Activated CD8-positive, alpha-beta memory T cell treated with anti-CD3 and anti-CD28 coated beads for 48 hours (primary cell): ENCODE measurements at places on chromosomes 12 and 14.

GRCh38 chr12:130480887-130481286, 143.2 kb downstream of the PIWIL1 start:
- DNase-seq, result no peak

DNA sequence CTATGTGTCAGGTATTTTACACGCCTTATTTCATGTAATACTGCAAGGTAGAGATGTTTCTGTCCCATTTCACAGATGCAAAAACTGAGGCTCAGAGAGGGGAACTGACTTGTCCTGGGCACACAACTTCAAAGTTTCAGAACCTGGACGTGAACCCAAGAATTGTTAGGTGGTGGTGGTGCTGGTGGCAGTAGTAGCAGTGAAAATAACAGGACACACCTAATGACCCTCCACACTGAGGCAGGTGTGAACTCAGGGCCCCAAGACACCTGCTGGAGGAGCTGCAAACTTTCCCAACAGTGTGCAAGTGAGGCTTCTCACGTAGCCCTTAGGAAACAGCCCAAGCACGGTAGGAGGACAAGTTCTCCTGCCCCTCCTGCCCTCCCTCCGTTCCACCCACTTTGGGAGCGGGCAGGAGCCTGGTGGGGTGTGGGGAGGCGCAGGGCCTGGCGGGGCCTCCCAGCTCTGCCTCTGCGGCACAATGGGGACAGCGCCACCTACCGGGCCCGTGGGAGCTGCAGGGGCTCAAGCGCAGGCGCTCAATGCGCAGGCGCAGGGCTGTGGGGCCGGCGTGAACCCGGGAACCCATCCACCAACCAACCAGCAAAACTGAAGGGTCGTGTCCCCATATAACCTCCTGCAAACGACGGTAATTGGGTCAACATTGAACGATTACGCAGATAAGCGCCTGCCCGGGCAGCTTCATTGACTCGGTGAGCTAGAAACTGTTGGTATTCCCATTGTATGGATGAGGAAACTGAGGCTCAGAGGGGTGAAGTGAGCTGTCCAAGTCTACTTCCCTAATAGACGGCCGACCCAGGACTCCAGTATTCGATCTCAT, 12.0 kb upstream of the TRPV4 start:
- peak; percentile 98 for DNase-seq

DNA sequence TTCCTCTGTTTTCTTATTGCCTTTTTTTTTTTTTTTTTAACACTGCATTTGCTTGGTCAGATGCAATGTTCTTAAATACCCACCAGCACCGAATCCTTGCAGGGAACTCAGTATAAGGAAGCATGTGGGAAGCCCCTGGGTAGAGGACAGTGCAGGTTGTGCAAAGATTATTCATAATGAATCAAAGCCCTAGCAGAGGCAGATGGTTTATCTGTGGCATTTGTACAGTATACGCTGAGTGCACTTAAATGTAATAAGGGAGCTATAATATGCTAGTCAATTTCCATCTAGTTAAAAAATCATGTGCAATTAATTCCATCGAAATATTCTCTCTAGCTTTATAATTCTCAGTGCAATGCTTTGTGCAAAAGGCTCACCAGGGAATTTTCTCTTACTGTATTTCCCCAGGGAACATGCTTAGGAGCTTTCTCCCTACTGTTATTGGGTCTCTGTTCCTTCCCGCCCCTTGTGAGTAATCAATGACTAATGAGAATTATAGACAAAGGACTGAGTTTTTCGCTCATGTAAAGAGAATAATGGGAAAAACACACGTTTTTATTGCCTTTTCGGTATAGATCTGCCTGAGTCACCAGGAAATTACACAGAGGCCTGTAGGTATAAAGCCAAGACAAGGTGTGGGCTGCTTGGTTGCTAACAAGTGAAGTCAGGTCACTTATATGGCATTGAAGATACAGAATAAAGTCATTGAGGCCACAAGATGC, 1214.3 kb upstream of the TMEM132C start:
- no peak for DNase-seq

DNA sequence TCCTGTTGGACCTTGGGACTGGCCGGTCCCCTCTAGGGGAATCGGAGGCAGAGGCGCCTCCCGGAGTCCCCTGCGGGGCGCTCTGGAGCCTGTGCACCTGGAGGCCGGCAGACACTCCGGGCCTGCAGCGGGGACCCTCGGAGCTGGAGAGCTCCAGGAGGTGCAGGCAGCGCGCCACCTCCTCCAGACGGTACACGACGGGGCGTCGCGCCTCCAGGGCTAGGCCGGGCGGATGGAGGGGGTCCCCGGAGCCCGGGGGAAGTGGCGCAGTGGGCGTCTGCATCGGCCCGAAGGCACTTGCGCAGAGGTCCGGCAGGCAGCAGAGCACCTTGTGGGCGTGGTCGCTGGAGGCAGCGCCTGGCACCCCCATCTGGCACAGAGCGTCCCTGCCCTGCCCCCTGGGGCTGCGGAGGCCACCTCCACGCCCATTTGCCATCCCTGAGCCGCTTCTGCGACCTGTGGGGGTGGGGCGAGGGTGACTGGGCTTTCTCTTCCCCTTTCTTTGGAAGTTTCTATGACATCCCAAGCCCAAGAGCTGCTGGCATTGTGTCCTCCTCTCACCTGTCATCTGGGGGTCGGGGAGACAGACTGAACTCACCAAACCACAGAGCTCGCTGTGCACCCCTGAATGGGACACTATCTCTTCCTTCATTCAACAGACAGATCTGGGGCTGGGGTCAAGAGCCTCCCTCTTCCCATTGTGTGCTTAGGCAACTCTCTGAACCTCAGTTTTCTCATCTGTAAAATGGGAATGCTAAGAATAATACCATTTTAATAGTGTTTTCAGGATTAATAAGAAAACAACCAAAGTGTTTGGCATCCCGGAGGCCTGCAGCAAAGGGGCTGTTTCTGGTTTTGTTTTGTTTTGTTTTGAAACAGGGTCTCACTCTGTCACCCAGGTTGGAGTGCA, 37.5 kb upstream of the CORO1C start:
- no peak for DNase-seq

GRCh38 chr12:80559766-80560165, 115.7 kb downstream of the PTPRQ start:
- no peak for DNase-seq

DNA sequence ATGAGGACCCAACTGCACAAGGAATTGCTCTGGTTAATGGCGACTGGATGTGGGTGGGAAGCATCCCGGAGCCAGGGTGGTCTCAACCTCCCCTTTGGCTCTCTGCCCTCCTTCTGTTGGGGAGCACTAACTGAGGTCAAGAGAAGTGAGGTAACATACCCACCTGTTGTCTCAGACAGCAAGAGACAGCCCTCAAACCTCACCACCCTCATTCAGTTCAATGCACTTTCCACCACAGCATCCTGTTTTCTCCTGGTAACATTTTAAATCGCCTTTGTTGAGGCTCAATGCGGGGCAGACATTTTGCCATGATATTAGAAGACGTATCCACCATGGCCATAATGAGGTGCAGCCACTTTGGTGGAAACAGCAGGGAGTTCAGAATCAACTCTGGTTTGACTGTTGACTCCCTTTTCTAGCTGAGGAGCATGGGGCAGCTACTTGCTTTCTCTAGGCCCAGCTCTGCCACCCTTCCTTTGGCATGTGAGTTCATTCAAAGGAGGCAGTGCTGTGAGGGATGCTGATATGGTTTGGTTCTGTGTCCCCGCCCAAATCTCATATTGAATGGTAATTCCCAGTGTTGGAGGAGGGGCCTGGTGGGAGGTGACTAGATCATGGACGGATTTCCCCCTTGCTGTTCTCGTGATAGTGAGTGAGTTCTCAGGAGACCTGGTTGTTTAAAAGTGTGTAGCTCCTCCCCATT, 338.6 kb downstream of the PCNX1 start:
- DNase-seq, result no peak

DNA sequence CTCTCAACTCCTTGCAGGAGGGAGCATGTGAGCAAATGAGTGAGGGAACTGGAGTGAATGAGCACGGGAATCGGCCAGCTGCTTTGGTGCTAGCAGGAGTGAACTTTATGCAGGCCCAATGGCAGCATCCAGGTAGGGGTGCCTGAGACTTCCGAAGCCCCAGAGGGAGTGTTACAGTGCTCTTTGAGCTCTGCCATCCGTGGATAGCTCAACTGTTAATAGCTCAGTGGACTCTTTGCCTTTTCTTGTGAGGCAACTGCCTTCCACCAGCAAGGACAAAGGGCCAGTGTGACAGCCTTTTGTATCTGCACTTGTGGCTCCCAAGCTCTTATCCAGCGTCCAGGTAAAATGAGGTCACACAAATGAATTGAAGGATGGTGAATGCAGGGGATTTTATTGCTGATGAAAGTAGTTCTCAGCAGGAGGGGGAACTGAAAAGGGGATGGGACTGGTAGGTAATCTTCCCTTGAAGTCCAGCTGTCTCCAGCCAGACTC, 12.9 kb downstream of the CREBL2 start:
- no peak for DNase-seq

- DNase-seq, result no peak
These were observed 806.0 kb upstream of the ATXN7L3B start for GRCh38 chr12:73731658-73732057.

DNA sequence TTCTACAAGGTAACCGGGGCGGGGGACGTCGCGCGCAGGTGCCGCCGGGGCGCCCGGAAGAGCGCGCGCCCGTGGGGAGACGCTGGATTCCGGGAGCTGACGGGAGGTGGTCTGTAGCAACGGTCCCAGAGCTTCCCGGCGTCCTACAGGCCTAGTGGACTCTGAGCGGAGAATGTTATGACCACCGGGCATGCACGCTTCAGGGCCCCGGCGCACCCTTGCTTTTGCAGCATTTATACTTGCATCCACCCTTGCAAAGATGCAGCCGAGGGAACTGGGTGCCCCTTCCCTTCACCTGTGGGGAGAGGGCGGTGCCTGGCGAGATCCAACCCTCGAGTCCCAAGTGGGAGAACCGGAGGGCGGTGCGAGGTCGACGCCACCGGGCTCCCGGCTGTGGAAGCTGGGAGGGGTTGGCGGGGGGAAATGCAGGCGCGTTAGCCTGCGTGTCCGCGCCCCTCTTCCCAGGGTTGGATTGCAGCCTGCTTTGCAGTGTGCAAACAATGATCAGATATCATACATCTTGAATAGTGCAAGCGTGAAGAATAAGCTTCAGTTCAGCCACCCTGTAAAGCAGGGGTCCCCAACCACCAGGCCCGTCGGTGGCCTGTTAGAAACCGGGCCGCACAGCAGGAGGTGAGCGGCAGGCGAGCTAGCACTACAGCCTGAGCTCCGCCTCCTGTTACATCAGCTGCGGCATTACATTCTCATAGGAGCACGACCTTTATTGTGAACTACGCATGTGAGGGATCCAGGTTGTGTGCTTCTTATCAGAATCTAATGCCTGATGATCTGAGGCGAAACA, 576 bp downstream of the ERP29 start:
- DNase-seq, result peak; percentile 27

GRCh38 chr14:64604001-64604400, 54.2 kb downstream of the PPP1R36 start:
- DNase-seq, result no peak

DNA sequence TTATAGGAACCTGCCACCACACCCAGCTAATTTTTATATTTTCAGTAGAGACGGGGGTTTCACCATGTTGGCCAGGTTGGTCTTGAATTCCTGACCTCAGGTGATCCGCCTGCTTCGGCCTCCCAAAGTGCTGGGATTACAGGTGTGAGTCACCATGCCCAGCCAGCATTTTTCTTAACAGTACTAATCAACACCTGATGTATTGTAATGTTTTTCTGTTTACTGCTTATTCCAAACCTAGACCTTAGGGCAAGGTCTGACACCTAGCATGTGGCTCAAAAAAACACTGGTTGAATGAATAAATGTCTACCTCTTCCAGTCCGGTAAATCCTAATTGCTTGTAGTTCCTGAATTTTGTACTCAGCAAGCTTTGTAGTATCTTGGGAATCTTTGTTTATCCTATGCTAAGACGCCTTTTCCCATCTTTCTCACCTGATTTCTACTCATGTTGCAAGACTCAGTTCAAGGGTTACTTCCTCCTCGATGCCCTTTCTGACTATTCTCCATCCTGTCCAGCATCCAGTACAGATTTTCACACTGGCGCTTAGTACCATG, 2.8 kb downstream of the PAN2 start:
- DNase-seq, result no peak

DNA sequence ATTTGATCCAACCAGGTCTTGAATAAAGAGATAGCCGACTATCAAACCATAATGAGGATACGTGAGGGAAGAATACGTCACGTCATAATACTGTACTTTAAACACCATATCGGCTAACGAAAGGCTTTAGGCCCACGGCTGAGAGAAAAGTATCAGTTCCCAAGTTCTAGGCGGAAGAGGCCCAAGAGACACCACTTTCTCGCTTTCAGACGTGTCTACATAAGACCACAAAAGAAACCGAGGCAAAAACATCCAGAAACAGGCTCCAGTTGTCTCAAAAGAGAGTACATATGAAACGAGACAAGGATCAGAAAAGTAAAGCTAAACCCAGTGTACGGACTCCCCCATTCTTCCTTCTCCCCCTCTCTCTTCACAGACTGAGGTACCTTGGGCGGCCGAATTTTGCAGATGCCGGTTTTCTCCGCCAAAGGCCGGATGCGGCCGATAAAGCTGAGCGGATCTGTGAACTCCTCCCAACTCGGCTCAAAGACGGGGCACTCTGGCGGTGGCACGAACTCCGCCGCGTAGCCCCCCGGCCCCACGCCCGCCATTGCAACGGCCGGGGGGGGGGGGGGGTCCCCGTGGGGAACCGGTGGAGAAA, 479 bp downstream of the KDM5A start:
- DNase-seq, result peak; percentile 10

DNA sequence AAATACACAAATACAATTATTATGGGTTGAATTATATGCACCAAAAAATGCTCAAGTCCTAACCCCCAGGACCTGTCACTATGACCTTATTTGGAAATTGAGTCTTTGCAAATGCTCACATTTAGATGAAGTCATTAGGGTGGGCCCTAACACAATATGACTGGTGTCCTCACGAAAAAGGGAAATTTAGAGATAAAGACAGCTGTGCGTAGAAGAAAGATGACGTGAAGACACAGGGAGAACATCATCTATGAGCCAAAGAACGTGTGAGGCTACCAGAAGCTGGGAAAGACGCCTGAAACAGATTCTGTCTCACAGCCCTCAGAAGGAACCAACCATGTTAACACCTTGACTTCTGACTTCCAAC, 259.2 kb downstream of the EMP1 start:
- no peak for DNase-seq

- DNase-seq, result no peak
These were observed 600 bp downstream of the PNN start for GRCh38 chr14:39175445-39176262.

GRCh38 chr14:49688701-49689030, 652 bp upstream of the POLE2 start:
- no peak for DNase-seq

DNA sequence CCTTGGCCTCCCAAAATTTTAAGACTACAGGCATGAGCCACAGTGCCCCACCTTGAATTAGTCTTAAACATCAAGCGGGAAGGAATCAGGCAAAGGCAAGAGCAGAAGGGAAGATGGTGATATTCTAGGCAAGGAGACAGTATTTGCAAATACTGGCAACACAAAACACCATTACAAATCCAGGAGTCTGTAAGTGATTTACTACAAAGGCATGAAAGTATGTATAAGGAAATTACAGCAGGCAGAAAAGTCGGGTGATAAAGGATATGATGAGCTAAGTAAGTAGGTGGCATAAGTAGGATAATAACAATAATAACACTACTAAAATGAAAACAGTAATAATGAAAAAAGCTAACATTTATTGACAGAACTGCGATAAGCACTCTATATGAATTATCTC, 28.5 kb downstream of the FMNL3 start:
- DNase-seq, result no peak
